ENCODE measurements at places on chromosomes 16 and 17.

DNA sequence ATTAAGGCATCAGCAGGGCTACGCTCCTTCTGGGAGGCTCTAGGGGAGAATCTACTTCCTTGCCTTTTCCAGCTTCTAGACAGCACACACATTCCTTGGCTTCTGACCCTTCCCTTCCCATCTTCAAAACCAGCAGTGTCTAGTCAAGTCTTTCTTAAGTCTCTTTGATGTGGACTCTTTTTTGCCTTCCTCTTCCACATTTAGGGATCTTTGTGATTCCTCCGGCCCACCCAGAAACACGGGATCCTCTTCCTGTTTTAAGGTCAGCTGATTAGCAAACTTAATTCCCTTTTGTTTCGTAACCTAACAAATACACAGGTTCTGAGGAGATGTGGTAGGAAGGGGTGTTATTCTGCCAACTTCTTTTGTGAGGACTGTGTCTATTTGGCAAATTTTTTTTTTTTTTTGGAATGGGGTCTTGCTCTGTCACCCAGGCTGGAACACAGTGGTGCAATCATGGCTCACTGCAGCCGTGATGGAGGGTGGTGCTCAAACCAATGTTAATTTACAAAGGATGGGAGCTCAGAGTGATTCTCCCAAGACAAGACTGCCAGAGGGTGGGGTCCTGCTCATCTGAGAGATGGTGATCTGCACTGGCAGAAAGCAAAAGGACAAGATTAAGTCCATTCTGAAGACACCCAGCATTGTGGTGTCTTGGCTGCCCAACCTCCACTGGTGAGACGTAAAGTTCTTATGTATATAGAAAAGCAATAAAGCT, 14.7 kb downstream of the KNOP1 start:
- DNase-seq: no peak

- DNase-seq: peak; percentile 20
Measured at GRCh38 chr17:77208217-77208808, 67.5 kb downstream of the SEC14L1 start.

DNA sequence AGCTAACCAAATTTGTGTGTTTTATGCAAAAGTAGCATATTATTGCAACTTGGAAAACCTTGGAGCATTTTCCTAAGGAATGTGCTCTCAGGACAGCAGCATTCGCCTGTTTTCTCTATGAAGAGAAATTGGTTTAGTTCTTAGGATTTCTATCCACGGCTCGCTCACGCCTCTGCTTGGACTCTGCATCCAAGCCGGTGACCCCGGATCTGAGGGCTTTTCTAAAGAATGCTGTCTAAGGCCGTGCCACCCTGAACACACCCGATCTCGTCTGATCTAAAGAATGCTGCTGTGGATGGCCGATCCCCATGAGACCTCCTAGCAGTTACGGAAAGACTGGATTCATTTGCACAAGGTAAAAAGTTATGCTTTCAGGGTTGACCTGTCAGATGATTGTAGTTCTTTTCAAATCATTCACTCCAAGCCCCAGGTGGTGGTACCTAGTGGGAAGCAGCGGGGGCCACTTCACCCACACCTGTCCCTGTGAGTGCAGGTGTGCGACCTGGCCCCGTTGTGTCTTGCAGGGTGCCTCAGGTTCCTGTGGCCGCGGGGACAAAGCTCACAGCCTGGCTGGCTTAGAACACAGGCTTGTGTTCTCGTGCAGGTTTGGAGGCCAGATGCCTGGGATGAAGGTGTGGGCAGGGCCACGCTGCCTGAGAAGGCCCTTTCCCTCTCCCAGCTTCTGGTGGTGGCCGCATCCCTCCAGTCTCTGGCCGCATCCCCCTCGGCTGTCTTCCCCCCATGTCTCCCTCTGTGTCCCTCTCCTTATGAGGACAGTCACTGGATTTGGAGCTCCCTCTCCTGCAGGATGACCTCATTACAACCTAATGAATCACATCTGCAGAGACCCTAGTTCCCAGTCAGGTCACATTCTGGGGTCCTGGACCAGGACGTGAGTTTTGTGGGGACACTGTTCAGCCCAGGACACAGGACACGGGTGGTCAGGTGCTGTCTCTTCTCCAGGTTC, 71.1 kb downstream of the BANP start:
- DNase-seq: no peak

DNA sequence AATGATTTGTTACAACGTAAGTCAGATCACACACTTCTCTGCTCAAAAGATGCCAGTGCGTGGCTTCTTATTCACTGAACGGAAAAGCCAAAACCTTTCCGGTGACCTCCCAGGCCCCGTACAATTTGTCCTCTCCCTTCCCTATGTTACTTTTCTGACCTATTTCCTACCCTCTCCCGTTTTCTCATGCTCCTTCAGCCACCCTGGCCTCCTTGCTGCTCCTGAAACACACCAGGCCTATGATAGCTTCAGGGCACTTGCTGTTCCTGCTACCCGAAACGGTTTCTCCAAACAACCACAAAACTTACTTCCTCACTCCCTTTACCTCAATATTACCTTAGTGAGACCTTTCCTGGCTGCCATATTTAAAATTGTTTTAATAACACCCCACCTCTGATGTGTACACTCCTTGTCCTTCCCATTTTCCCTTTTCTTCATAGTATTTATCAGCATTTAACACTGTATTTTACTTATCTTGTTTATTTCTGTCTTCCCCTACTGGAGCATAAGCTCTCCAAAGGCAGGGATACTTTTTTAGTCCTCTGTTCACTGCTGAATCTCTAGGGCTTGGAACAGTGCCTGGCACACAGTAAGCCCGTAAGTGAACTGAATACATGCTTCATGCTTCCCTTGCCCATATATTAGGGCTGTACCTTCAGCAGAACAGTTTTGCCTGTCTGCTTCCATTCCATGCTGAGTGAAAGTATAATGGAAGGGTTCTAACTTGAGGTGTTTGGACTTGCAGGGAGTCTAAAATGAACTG, 10.9 kb upstream of the ARL2BP start:
- no peak for DNase-seq

GRCh38 chr16:24430954-24431760, 108.2 kb upstream of the RBBP6 start:
- DNase-seq: no peak

- no peak for DNase-seq
Measured at GRCh38 chr16:84600343-84601229, 17.3 kb downstream of the COTL1 start.

DNA sequence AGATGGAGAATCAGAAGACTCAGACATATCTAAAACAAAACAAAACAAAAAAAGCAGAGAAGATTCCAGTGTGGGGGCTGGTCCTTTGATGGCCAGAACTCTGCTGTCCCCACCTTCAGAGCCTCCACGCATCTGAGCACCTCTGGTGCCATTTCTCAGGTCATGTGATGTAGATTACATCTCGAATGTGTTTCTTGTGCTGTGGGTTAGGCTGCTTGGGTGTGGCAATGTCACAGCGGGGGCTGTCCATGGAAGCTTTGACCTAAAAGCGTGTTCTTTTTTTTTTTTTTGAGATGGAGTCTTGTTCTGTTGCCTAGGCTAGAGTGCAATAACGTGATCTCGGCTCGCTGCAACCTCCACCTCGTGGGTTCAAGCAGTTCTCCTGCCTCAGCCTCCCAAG, 51.2 kb downstream of the PLD6 start:
- no peak for DNase-seq

DNA sequence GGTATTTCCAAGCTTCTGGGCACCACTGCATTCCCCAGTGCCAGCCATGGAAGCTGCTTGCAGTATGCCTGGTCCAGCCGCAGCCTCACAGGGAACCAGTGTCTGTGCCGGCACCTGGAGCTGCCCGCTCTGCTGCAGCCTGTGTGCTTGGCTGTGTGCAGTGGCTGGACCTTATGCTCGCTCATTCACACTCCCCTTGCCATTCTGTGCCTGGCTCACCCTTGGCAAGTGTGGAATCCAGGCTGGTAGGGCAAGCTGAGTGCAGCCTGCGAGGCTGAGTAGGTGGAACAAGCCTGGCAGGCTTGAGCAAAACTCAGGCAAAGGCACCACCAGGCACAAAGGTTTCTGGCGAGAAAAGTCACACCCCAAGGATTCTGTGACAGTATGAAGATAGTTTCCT, 144.0 kb downstream of the MYO1D start:
- DNase-seq: no peak

GRCh38 chr17:49434821-49435670, 20.4 kb upstream of the PHB1 start:
- no peak for DNase-seq

- DNase-seq: peak; percentile 41
Measured at GRCh38 chr16:30491744-30492308, 19.3 kb downstream of the ITGAL start.

DNA sequence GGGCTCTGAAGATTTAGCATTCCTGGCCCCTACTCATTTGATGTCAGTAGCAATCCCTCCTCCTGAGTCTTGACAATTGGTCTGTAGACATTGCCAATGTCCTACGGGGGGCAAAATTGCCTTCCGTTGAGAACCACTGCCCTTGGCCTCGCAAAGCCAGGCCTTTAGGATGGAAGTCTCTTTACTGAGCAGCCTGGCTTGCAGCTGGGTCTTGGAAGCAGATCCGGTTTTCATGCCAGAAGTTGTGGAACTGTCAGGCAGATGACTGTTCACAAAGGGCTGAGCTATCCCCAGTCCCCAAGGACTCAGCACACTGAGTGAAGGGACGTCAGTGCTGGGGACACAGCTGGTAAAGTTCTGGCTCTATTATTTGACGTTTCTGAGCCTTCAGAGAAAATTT, 83.2 kb downstream of the WSCD1 start:
- no peak for DNase-seq

DNA sequence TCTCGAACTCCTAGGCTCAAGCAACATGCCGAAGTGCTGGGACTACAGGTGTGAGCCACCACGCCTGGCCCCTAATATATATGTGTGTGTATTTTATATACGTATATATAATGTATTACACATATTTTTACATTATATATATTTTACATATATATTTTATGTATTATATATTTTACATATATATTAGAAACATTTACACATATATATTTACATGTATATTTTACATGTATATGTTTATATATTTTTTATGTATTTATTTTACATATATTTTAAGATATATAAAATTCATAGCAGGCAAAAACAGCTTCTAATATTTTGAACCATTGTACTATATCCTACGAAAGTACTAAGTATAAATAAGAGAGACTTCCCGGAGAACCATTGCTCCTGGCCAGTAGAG, 455.1 kb downstream of the XYLT1 start:
- no peak for DNase-seq

DNA sequence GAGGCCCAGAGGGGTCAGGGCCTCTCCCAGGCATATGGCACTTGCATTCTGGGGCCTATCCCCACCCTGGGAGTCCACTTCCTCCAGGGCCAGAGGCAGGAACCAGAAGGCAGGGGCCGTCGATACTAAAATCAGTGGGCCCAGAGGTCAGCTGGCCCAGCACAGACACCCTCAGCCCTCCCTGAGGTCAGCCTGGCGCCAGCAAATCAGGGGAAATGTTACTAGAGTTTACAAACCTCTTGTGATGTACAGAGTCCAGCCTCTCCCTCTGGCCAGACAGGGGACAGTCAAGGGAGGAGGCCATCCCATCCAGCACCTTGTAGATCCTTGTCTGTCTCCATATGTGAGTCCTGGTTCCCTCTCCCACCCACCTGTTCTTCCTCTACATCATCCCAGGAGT, 10.8 kb downstream of the CDH5 start:
- no peak for DNase-seq

DNA sequence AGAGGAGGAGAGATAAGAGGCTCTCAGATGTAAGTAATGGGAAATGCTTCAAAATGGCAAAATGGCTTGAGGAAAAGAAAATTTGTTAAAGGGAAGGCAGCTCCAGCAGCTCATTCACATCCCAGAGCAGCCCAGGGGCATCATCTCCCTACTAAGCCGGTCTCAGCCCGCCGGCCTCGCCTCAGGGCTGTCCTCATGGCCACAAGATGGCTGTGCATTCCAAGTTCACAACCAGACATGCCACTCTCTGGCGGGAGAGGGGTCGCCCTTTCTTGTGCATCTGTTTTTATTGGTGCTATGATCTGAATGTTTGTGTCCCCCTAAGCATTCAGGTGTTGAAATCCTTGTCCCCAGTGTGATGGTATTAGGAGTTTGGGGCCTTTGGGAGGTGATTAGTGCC, 13.5 kb upstream of the SLC47A2 start:
- DNase-seq: no peak

- no peak for DNase-seq
Measured at GRCh38 chr17:50699410-50699809, 8.3 kb downstream of the ANKRD40 start.
